HFFc6 (cell line): ENCODE measurements at places on chromosomes 7 and 10. TPM values are rescaled to one million over a fixed set of nuclear protein-coding genes. Genes with fewer than 3 reads are reported as not detected.
A peak's percentile ranks its signal among the peaks of the same experiment; 100 is the strongest.

DNA sequence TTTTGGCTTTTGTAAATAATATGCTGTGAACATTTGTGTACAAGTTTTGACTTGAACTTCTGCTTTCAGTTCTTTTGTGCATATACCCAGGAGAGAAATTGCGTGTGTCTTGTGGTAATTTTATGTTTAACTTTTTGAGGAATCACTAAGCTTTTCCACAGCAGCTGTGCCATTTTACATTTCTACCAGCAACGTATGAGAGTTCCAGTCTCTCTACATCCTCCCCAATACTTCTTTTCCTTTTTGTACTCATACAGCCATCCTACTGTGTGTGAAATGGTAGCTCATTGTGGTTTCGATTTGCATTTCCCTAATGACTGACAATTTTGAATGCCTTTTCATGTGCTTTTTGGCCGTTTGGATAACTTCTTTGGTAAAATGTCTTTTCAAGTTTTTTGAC, 66.3 kb upstream of the INHBA start:
- H3K27ac ChIP-seq: no peak overlapping the region
- no peak overlapping the region for H3K4me3 ChIP-seq
- H3K4me1 ChIP-seq: no peaks in the 10 kb centered on the region
- H3K27me3 ChIP-seq: no peaks in the 10 kb centered on the region
- no peak for DNase-seq
- peaks cover 4% of the 10 kb centered on the region; the same call in 1 of the 2 replicates for H3K36me3 ChIP-seq

DNA sequence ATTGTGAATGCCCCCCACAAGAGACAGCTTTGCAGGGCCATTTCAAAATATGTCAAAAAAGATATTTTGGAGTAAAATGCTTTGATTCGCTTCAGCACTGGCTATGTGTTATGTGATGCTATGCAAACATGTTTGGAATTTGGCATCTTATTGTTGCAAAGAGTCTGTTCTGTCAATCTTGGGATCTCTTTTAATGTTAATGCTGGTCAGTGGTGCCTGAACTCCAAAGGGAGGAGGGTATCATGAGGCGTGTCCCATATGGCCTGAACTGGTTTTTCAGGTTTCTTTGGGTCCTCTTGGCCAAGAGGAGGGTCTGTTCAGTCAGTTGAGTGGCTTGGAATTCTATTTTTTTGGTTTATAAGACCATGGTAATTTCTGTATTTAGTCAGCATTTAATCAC, 81.4 kb downstream of the HECW1 start:
- H3K4me1 ChIP-seq: peaks cover 6% of the 10 kb centered on the region; the same call in 1 of the 2 replicates
- no peaks in the 10 kb centered on the region for H3K36me3 ChIP-seq
- no peak overlapping the region for H3K4me3 ChIP-seq
- H3K27ac ChIP-seq: no peak overlapping the region

- H3K27ac ChIP-seq: no peak overlapping the region
- H3K27me3 ChIP-seq: no peaks in the 10 kb centered on the region; the same call in 1 of the 2 replicates
- no peak overlapping the region for H3K4me3 ChIP-seq
Measured at GRCh38 chr7:120539321-120539720, 266.3 kb downstream of the KCND2 start.

DNA sequence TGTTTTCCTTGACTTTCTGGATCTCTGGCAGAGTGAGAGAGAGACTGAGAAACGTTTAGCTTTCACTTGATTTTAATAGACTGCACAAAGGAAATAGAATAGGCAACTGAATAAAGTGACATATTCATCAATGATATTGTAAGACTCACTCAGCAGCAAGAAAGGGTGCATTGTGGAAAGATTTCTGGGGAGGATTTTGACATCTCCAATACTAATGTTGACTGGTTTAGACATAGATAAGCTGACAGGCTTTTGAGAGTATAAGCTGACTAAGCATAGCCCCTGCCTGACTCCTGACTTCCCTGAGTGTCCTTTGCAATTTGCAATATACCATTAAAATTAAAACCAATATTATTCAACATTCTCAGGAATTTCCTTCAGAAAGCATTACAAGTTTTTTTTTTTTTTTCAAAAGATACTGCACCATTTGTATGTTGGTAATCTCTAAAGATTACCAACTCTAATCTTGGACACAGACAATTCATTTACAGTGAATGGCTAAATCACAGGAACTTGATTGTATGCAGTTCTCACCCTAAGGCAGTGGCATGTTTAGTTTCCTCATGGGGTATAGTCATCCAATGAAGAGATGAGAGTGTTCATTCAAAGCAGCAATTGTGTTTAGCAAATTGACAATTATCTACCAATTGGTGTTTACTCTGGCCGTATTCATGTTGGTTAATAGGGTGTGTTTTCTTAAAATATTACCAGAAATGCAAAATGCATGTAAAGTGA, 325.6 kb downstream of the SORCS3 start:
- DNase-seq: no peak
- H3K4me3 ChIP-seq: no peak overlapping the region
- H3K36me3 ChIP-seq: no peaks in the 10 kb centered on the region
- H3K27me3 ChIP-seq: no peaks in the 10 kb centered on the region

DNA sequence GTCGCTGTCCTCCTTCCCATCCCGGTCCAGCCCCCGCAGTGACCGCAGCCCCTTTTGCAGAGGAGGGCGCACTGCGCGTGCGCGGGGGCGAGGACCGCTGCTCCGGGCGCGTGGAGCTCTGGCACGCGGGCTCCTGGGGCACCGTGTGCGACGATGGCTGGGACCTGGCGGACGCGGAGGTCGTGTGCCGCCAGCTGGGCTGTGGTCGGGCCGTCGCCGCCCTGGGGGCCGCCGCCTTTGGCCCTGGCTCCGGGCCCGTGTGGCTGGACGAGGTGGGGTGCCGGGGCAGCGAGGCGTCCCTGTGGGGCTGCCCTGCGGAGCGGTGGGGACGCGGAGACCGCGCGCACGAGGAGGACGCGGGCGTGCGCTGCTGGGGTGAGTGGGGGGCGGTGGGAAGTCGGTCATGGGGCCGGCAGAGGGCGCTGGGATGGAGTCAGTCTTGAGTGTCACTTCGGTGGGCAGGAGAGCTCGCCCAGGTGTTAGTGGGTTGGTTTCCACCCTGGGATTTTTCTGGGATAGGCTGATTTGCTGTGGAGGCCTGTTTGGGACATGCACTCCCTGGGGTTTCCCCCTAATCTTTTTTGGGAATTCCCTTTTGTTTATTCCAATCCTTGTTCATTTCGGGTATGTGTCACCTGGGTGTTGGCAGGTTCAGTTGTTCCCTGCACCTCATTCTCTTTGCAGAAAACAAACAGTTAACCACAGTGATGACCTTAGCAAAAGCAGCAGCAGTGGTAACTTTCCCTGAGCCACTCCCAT, 11.6 kb downstream of the SCART1 start:
- H3K36me3 ChIP-seq: peaks cover 26% of the 10 kb centered on the region
- H3K27me3 ChIP-seq: no peaks in the 10 kb centered on the region; the same call in 1 of the 2 replicates
- no peak overlapping the region for H3K27ac ChIP-seq
- DNase-seq: no peak
- H3K4me1 ChIP-seq: no peaks in the 10 kb centered on the region

- no peaks in the 10 kb centered on the region for H3K36me3 ChIP-seq
- no peaks in the 10 kb centered on the region for H3K4me1 ChIP-seq
- no peaks in the 10 kb centered on the region for H3K27me3 ChIP-seq
- no peak for DNase-seq
Measured at GRCh38 chr7:97693586-97693985, 38.3 kb upstream of the TAC1 start.

GRCh38 chr7:113113912-113114311, 4.4 kb downstream of the SMIM30 start:
- DNase-seq: no peak
- H3K27ac ChIP-seq: no peak overlapping the region
- peaks cover 24% of the 10 kb centered on the region for H3K36me3 ChIP-seq
- no peaks in the 10 kb centered on the region for H3K27me3 ChIP-seq
- peaks cover 14% of the 10 kb centered on the region for H3K4me1 ChIP-seq
- H3K4me3 ChIP-seq: no peak overlapping the region

- peaks cover 31% of the 10 kb centered on the region for H3K4me1 ChIP-seq
- H3K36me3 ChIP-seq: no peaks in the 10 kb centered on the region
- no peaks in the 10 kb centered on the region; the same call in none of the 2 replicates for H3K27me3 ChIP-seq
- peak; percentile 12 for DNase-seq
Measured at GRCh38 chr10:76080991-76081390, 649.6 kb downstream of the LRMDA start.

DNA sequence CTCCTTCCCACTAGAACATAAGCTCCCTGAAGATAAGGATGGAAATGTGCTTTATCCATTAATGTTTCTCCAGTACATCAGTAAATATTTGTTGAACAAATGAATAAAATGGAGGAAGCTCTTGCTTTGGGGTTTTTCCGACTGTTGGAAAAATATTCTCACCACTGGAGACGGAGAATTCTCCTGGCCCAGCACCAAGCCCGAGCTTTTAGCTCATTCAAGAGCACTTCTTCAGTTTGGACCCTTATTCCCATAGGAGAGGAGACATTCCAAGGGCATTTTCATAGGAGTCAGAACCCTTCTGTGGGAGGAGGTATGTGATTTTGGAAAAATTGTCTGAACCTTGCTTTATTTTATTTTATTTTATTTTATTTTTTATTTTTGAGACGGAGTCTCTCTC, 21.0 kb downstream of the SUFU start:
- H3K36me3 ChIP-seq: peaks cover 15% of the 10 kb centered on the region
- no peak overlapping the region for H3K27ac ChIP-seq
- DNase-seq: no peak
- no peaks in the 10 kb centered on the region; the same call in 1 of the 2 replicates for H3K27me3 ChIP-seq

- H3K4me1 ChIP-seq: no peaks in the 10 kb centered on the region
- H3K4me3 ChIP-seq: no peak overlapping the region
- H3K27ac ChIP-seq: no peak overlapping the region
- DNase-seq: no peak
- no peaks in the 10 kb centered on the region for H3K27me3 ChIP-seq
- H3K36me3 ChIP-seq: no peaks in the 10 kb centered on the region
Measured at GRCh38 chr10:111524134-111524533, 447.3 kb downstream of the ADRA2A start.

DNA sequence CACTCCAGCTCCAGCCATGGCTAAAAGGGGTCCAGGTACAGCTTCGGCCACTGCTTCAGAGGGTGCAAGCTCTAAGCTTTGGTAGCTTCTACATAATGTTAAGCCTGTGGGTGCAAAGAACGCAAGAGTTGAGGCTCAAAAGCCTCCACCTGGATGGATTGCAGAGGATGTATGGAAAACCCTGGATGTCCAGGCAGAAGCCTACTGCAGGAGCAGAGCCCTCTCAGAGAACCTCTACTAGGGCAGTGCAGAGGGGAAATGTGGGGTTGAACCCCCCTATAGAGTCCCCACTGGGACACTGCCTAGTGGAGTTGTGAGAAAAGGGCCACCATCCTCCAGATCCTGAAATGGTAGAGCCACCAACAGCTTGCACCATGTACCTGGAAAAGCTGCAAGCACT, 10.7 kb upstream of the RNF32 start:
- H3K4me1 ChIP-seq: no peaks in the 10 kb centered on the region
- no peak overlapping the region for H3K4me3 ChIP-seq
- H3K27me3 ChIP-seq: peaks cover 8% of the 10 kb centered on the region
- H3K27ac ChIP-seq: no peak overlapping the region

GRCh38 chr7:38105874-38106483, 72.1 kb upstream of the STARD3NL start:
- H3K4me1 ChIP-seq: no peaks in the 10 kb centered on the region
- H3K27me3 ChIP-seq: peaks cover 2% of the 10 kb centered on the region; the same call in 1 of the 2 replicates
- no peak overlapping the region for H3K4me3 ChIP-seq
- DNase-seq: peak; percentile 51

DNA sequence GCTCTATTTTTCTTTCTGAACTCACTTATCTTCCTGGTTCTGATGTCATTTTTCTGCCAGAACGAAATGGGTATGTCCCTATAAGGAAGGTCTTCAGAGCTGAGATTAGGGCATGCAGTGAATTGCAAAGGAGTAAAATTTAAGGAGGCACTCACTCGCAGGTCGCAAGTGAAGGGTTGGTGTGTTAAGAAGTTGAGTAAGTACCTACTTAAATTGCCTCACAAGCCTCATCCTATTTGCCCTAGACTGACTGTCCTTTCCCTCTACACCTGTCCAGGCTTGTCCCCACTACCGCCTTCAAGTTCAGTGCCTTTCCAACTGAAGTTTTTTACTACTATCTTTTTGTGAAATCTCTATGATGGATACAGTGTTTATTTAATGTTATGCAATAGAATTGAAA, 191.5 kb downstream of the AHR start:
- no peak overlapping the region for H3K4me3 ChIP-seq
- H3K27ac ChIP-seq: no peak overlapping the region
- no peak for DNase-seq
- no peaks in the 10 kb centered on the region for H3K36me3 ChIP-seq
- no peaks in the 10 kb centered on the region for H3K27me3 ChIP-seq

GRCh38 chr10:70174058-70174741, 3.9 kb upstream of the SAR1A start:
- peaks cover 24% of the 10 kb centered on the region for H3K4me1 ChIP-seq
- no peak overlapping the region; the same call in 1 of the 2 replicates for H3K27ac ChIP-seq
- no peak for DNase-seq
- no peak overlapping the region for H3K4me3 ChIP-seq
- H3K27me3 ChIP-seq: peaks cover 2% of the 10 kb centered on the region
- peaks cover 14% of the 10 kb centered on the region for H3K36me3 ChIP-seq

GRCh38 chr10:8084799-8085198, 30.3 kb downstream of the GATA3 start:
- no peak for DNase-seq
- H3K27me3 ChIP-seq: peaks cover 17% of the 10 kb centered on the region
- H3K36me3 ChIP-seq: no peaks in the 10 kb centered on the region
- no peak overlapping the region for H3K27ac ChIP-seq

DNA sequence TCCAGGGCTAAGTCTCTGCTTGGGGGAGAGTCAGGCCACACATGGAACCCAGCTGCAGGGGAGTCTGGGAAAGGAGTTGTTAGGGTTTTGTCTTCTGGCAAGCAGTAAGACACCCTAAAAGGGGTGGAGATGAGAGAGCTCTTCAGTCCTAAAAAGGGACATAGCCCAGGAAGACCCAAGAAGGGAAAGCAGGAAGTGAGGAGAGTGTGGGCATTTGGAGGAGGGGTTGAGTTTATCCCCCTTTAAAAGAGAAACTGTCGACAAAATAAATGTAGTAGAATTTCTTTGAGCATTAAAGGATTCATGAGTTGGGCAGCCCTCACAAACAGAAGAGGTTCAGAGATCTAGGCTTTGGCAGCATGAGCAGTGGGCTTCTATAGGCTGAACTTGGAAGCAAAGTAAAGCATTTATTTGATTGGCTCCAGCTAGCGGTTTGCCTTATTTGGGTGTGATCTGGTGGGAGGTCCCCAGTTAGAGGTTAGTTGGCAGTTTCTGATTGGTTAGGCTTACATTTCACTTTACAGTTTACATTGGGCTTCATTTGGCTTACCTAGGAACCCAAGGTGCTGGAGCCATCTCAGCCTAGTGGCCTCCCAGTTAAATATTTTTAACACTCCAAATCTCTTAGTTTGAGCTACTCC, 246.7 kb downstream of the CAMK1D start:
- peaks cover 4% of the 10 kb centered on the region; the same call in 1 of the 2 replicates for H3K36me3 ChIP-seq
- no peak overlapping the region for H3K4me3 ChIP-seq
- DNase-seq: no peak
- no peak overlapping the region for H3K27ac ChIP-seq
- peaks cover 8% of the 10 kb centered on the region for H3K27me3 ChIP-seq
- no peaks in the 10 kb centered on the region for H3K4me1 ChIP-seq

Gene ODAD2
- total RNA-seq: 10.3 to 19.9 TPM (median 11.0 TPM) in 3 replicates

Gene DNAJC12
- 0.31 to 0.33 TPM in 2 of 3 replicates, not detected in the other for total RNA-seq

Gene CAV1
- total RNA-seq: 1,049 to 1,109 TPM (median 1,099 TPM) in 3 replicates

Gene ENO4
- total RNA-seq: not detected in 3 replicates

Gene ANKIB1
- total RNA-seq: 55.6 to 62.8 TPM (median 60.4 TPM) in 3 replicates

Gene SCIN
- 0.92 to 51.0 TPM (median 2.0 TPM) in 3 replicates for total RNA-seq

Gene OR6B1
- total RNA-seq: not detected in 3 replicates

Gene FAM25A
- total RNA-seq: not detected in 3 replicates

Gene LBX1
- total RNA-seq: not detected in 3 replicates

Gene TRIM56
- 18.8 to 20.3 TPM (median 19.9 TPM) in 3 replicates for total RNA-seq

Gene CLRN3
- total RNA-seq: not detected in 3 replicates

Gene OR9A2
- not detected in 3 replicates for total RNA-seq

Gene UCN3
- not detected in 3 replicates for total RNA-seq
